ENCODE measurements at places on chromosomes 11 and 22. TPM values are rescaled to one million over a fixed set of nuclear protein-coding genes. Genes with fewer than 3 reads are reported as not detected.
A peak's percentile ranks its signal among the peaks of the same experiment; 100 is the strongest.

DNA sequence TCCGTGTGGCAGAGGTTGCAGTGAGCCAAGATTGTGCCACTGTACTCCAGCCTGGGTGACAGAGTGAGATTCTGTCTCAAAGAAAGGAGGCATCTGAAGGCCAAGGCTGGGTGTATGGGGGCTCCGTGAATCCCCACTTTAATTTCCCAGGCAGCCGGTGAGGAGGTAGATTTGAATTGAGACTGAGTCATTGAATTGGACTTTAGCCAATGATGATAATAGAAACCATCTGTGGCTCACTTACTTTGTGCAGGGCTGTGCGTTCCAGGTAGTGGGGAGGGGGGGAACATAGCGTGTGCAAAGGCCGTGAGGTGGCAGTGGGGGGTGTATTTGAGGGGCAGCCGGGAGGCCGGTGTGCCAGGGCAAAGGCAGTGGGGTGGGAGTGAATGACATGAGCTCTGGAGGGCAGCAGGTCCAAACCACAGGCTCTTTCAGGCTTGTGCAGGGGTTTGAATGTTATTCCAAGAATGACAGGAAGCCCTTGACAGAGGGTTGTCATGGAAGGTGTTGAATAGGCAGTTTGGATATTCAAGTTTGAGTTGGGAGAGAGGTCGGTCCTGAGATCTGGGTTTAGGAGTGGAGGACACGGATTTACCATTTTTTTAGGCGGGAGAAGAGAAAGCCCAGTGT, 6.1 kb downstream of the ARHGAP8 start:
- DNase-seq: no peak

- no peak for DNase-seq
Observed at GRCh38 chr11:103608566-103608965, 427.9 kb upstream of the DDI1 start.

DNA sequence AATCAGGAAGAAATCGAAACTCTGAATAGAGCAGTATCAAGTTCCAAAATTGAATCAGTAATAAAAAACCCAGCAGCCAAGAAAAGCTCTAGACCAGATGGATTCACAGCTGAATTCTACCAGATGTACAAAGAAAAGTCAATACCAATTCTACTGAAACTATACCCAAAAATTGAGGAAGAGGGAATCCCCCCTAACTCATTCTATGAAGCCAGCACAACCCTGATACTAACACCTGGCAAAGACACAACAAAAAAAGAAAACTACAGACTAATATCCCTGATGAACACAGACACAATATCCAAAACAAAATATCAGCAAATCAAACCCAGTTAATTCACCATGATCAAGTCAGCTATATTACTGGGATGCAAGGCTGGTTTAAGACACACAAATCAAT, 97.7 kb downstream of the ZC3H12C start:
- DNase-seq: no peak

- DNase-seq: no peak
Observed at GRCh38 chr11:129939510-129939909, 44.1 kb upstream of the NFRKB start.

GRCh38 chr11:123570939-123571580, 83.4 kb downstream of the SCN3B start:
- no peak for DNase-seq

DNA sequence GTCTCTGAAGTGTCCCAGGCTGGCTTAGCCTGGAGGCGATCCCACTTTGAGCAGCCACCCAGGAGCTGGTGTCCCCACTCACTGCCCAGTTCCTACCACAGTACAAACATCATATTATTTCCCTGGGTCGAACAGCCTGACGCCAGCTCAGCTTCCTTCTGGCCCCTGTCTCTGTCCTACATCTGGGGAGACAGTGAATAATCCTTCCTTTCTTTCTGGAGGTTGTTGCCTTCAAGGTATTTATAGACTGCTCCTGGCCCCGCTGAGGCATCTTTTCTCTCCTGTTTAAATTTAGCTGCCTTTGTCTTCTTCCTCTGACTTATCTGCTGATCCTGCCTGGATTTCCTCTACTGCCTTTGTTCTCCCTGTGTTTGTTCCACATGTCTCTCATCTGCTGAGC, 56.8 kb upstream of the LRRC55 start:
- DNase-seq: no peak

GRCh38 chr22:41842996-41843970, 10.4 kb downstream of the SREBF2 start:
- peak; percentile 61 for DNase-seq

- no peak for DNase-seq
Observed at GRCh38 chr11:34274712-34275398, 83.0 kb downstream of the ABTB2 start.

GRCh38 chr11:60933416-60934123, 9.3 kb downstream of the TMEM132A start:
- DNase-seq: no peak

DNA sequence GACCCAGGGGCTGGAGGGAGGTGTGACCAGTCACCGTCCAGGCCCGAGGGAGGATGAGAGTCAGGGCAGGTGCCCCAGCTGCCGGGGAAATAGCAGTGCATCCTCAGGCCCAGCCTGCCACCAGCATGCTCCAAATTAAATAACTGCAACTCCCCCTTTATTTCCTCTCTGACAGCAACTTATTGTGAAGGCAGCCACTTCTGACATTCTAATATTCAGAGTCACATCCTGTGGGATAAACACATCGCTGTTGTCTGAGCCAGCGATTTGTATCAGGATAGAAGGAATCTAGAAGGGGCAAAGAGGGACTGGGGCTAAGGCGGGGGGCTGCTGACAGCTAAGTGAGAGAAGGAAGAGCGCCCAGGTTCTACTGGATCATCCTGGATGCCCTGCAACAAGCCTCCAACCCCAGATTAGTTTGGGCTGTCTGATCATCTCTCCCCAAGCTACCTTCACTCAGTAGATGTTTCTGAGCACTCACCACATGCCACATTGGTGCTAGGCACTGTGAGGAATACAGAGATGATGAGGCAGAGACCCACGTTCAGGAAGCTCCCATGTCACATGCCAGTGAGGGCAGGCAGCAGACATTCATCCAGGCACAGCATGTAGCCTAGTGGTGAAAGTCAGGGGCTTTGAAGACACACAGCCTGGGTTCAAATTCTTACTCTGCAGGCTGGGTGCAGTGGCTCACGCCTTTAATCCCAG, 214.1 kb downstream of the BUD13 start:
- DNase-seq: no peak

DNA sequence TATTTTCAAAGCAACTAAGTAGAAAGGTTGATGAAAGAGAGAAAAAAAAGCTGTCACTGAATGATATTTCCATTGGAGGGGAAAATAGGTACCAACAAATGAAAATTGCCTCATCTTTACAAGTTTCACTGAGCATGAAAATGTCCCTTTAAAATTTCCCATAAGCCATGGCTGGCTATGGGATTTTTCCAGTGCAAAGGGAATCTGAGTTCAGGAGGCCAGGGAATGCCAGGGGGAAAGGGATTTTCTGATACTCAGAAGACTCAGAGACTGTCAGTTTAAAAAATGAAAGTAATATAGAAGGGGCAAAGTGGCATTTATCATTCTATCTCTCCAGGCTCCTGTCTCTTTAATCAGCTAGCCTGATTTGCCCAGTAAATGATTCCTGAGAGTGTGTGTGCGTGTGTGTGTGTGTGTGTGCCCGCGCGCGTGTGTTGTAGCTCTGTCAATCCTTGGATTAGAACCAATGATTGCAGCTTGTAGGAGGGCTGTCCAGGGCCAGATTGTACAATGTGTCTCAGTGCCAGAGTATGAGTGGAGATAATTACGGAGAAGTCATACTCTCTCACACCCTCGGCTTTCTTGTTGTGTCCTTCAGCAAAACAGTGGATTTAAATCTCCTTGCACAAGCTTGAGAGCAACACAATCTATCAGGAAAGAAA, at the start of gene NTM:
Gene NTM, plus strand, starts transcription at position 526 of the 662 bp plus-strand sequence.
- DNase-seq: no peak

DNA sequence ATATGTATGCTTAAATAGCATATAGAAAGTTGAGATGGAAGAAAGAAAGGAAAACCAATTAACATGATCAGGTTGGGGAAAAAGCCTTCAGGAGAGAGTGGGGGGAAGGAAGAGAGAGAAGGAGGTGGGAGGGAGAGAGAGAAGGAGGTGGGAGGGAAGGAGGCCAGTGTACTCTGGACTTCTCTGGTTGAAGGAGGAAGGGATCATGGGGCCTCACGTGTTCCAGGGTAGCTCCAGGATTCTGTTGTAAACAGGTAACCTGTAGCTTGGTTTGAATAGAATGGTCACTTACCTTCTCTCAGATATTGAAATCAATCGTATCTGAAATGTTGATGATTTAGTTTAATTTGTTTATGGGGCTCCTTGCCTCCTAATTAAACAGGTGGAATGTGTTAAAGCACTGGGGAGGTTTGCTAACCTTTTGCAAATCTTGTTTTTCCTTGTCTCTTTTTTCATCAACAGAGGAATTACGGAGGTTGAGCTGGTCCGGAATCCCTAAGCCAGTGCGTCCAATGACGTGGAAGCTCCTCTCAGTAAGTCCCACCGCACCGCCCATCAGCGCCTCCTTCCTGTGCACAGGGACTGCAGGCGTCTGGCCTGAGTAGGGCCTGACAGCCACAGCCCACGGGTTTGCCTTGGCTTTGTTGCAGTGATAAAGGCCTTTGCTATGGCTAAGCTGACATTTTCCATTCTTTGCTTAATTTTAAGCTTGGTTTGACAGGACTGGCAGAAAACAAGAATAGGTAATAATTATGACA, 115.9 kb downstream of the TBC1D22A start:
- DNase-seq: no peak

GRCh38 chr11:67030976-67031375, 8.0 kb downstream of the SYT12 start:
- no peak for DNase-seq

DNA sequence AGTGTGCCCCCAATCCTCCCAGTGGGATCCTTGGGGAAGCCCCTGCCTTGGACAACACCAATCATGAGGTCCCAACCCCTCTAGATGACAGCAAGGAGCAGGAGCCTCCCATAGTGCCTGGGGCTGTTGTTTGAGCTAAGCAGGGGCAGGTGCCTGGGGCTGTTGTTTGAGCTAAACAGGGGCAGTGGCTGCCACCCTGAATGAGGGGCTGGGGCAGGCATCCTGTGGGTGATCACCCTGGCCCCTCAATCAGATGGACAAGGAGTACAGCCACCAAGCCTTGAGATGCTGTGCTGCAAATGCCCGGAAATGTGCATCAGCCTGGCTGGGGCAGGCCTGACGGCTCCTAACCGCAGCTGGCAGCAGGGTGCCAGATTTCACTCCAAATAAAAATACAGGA, 66.7 kb downstream of the MYEOV start:
- peak; percentile 1 for DNase-seq

- DNase-seq: peak; percentile 51
Observed at GRCh38 chr11:66070604-66071380, 720 bp downstream of the PACS1 start.

GRCh38 chr22:46467006-46467405, 70.4 kb downstream of the CELSR1 start:
- DNase-seq: no peak

- no peak for DNase-seq
Observed at GRCh38 chr11:8671193-8671612, 11.3 kb downstream of the TRIM66 start.

DNA sequence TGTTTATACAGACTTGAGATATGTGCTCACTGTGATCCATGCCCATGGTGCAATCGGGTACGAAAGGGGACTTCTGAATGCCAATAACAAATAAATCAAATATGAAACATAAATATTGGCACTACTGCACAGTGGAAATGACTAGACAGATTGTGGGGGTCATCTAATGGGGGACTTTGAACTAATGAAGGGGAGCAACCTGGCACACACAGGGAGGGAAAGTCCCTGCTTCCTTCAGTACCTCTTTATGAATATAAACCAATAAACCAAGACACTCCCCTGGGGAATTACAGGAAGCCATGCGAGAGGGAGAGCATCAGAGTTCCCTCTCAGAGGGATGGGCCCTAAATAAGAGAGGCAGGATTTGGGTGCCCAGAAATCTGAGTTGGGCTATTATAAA, 21.1 kb downstream of the MIF start:
- no peak for DNase-seq

- DNase-seq: no peak
Observed at GRCh38 chr11:70733327-70734325, 335.3 kb downstream of the CTTN start.

DNA sequence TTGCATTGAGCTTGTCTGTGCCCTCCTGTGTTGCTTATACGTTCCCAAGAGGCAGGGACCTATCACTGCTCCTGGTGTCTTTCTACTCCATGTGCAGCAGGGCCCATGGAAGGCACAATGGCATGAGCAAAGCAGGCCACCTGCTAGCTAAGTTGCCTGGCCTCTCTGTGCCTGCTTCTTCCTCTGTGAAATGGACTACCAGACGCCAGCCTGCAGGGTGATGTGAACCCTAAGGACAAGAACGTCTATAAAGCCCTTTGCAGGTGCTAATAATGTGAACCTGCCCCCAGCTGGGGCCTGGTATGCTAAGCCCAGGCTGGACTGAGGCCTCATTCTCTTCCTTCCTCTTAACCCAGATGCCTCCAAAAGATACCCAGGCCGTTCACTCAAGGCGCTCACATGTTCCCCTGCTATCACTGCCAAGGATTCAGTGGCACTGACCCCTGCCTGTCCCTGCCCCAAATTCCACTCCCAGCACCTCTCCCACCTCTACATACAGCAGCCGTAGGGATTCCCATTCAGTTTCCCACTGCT, 4.0 kb downstream of the GUCD1 start:
- no peak for DNase-seq

- no peak for DNase-seq
Observed at GRCh38 chr11:40227730-40228129, 1231.7 kb downstream of the LRRC4C start.

MMP11 gene
- total RNA-seq: 0.47 TPM

MFRP gene
- total RNA-seq: not detected

OR52N4 gene
- 0.99 TPM for total RNA-seq

PRAME gene
- total RNA-seq: not detected

SPA17 gene
- total RNA-seq: 3.9 TPM

CLTCL1 gene
- total RNA-seq: 1.0 TPM

LRRC56 gene
- 1.3 TPM for total RNA-seq

KRTAP5-2 gene
- not detected for total RNA-seq

SCO2 gene
- 1.1 TPM for total RNA-seq
